ENCODE measurements at places on chromosomes 3 and 15. TPM values are rescaled to one million over a fixed set of nuclear protein-coding genes. Genes with fewer than 3 reads are reported as not detected.

TEX55 gene
- not detected for total RNA-seq

MINAR1 gene
- total RNA-seq, result 0.52 TPM

SNRPN gene
- total RNA-seq, result 299 TPM

FGD5 gene
- total RNA-seq, result 17.0 TPM

GBE1 gene
- 8.4 TPM for total RNA-seq

THBS1 gene
- 16.5 TPM for total RNA-seq

ATP13A5 gene
- not detected for total RNA-seq

USF3 gene
- total RNA-seq, result 17.4 TPM
